ENCODE measurements at places on chromosomes 6 and 20.
A peak's percentile ranks its signal among the peaks of the same experiment; 100 is the strongest.

GRCh38 chr20:10611357-10611756 is 62.4 kb downstream of the JAG1 start:
- DNase-seq = no peak

DNA sequence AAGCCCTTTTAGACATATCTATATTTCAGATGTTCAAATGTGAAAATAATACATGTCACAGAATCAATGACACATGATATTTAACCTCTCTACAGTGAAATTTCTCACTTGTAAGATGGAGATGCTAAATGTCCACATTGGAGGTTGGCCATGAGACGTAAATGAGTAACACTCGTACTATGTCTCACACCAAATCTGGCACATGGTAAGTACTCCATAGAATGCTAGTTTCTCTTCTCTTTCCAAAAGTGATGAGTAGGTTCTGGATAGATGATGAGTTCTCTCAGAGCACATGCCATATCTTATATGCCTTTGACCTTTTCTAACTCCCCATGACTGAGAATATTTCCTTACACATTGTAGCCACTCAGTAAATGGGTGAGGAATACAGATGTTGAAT is 17.7 kb downstream of the GFOD1 start:
- no peak for DNase-seq

GRCh38 chr6:159608961-159609651 is 83.9 kb downstream of the SOD2 start:
- peak; percentile 66 for DNase-seq

DNA sequence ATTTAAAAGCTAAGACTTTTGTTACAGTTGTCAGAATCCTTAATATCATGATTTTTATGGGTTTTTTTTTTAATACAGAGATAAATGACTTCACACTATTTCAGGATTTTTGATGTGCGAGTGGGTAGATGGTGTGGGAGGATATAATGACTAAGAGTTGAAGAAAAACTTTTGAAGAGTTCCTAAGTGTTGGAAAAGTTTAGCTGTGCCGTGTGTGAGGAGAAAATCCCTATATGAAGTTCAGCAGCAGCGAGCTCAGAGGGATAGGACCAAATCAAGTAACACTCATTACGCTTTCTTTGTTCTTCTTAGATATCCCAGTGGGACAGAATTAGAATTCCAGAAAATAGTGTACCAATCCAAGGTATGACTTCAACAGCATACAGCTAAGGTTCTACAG is 34.1 kb downstream of the PDE10A start:
- no peak for DNase-seq

GRCh38 chr6:65569505-65569904 is 137.5 kb downstream of the EYS start:
- DNase-seq = no peak

DNA sequence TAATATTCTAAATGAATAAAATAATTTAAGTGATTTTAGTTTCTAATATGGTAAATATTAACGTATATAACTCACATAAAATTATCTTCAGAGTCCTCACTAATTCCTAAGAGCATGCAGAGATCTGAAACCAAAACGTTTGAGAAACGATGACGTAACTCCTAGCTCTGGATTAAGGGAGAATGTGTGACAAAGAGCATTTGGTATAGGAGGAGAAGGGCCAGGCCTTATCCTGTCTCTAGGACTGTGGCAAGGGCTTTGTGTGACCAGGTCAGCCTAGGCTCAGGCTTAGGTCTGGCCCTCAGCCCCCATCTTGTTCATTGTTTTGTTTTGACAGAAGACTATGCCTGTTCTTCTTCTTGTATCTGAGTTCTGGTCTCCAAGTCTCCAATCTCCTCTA is 19.2 kb upstream of the POLR1H start:
- DNase-seq = no peak
